Lower leg skin (tissue), 4 donors: ENCODE measurements at places on chromosomes 4 and X. TPM values are rescaled to one million over a fixed set of nuclear protein-coding genes. Genes with fewer than 3 reads are reported as not detected.

- no peak for DNase-seq
These were observed 40.0 kb downstream of the RIPPLY1 start for GRCh38 chrX:106862972-106863688.

- DNase-seq, result no peak
These were observed 209.5 kb upstream of the PPP3CA start for GRCh38 chr4:101556842-101557241.

GRCh38 chr4:119082661-119083060 is 53.0 kb upstream of the MYOZ2 start:
- DNase-seq, result no peak

DNA sequence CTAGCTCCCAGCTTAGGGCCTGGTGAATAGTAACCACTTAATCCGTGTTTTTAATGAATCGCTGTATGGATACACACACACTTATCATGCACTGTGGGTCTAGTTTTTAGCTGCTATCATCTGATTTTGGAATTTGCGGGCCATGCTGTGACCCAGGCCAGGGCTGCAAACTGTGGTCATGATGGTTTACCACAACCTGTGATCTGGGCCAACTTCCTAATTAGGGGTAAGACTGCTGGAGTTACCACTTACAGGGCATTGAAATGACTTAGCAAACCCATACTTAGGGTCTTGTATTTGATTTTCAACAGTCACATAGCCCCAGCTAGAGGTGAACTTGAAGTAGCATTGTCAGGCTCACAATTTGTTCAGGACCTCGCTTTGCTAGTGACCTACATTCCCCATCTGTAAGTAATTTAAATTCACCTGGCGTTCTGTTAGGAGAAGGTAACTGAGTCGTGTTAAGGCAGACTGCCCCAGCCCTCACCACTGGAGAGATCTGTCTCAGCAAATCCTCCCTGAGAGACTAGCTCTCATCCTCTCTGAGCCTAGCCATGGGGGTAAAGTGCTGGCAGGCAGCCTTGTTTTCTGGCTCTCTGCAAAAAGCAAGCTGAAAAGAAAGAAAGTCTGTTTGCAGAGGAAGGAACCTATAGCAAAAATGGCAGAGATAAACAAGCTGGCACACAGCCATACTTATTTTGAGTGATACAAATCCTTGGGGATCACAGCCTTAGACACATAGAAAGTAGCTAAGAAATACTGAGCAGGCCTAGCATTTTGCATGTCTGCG is 33.8 kb upstream of the EGFL6 start:
- no peak for DNase-seq

GRCh38 chr4:24583451-24584210 is 723 bp downstream of the DHX15 start:
- DNase-seq, result peak; percentile 88

- DNase-seq, result no peak
These were observed 990.2 kb downstream of the STPG2 start for GRCh38 chr4:97153042-97153441.

GRCh38 chrX:96407501-96407900 is 277.1 kb upstream of the DIAPH2 start:
- DNase-seq, result peak; percentile 15

DNA sequence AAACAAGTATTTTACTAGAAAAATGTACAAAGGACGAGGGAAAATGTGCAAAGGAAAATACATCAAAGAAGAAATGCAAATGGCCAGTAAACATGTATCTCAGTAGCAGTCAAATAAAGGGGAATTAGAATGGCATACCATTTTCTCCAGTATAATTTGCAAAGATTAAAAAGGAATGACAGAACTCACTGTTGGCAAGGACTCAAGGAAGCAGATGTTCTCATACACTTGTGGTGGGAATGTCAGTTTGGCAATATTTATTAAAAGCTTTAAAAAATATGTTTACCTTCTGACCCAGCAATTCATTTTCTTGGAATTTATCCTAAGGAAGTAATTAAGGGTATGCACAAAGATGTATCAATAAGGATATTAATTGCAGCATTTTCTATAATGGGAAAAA is 7.6 kb downstream of the CLCN5 start:
- no peak for DNase-seq

IRAK1 gene
- total RNA-seq, result 57.5 TPM

RIPPLY1 gene
- total RNA-seq, result not detected

PITX2 gene
- 0.34 TPM for total RNA-seq
